Glutamatergic neuron (in vitro differentiated cells): ENCODE measurements at places on chromosomes 12 and 14. TPM values are rescaled to one million over a fixed set of nuclear protein-coding genes. Genes with fewer than 3 reads are reported as not detected.

- DNase-seq, result no peak
Measured at GRCh38 chr12:11822081-11822834, 172.8 kb downstream of the ETV6 start.

TSPAN19 gene
- 2.9 TPM for total RNA-seq

NGB gene
- 0.22 TPM for total RNA-seq

MYF5 gene
- not detected for total RNA-seq

DNA sequence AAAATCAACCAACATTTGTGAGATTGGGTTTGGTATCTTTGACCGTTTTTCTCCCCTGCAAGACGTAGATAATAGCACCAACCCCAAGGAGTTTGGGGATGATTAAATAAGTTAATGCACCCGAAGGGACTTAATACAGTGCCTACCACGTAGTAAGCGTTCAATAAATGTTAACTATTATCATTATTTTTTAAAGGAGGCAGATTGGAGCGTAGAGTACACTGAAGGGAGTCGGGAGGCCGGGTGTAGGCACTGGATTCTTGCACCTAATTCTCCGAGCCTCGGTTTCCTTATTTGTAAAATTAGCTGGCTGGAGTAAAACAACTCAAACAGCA is 367 bp upstream of the FRS2 start:
- no peak for DNase-seq

- peak; percentile 78 for DNase-seq
Measured at GRCh38 chr12:55072083-55072482, 52.3 kb downstream of the NEUROD4 start.

SLC25A47 gene
- total RNA-seq, result not detected

CCDC197 gene
- total RNA-seq, result not detected

DNA sequence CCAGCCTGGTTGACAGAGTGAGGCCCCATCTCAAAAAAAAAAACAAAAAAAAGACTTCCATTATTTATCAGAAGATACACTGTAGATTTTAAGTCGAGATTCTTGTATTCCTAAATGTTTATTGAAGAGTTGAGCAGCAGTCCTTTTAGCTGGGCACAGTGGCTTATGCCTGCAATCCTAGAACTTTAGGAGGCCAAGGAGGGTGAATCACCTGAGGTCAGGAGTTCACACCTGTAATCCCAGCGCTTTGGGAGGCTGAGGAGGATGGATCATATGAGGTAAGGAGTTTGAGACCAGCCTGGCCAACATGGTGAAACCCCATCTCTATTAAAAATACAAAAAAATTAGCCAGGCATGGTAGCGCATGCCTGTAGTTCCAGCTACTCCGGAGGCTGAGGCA is 57.6 kb downstream of the HEATR5A start:
- no peak for DNase-seq

DNA sequence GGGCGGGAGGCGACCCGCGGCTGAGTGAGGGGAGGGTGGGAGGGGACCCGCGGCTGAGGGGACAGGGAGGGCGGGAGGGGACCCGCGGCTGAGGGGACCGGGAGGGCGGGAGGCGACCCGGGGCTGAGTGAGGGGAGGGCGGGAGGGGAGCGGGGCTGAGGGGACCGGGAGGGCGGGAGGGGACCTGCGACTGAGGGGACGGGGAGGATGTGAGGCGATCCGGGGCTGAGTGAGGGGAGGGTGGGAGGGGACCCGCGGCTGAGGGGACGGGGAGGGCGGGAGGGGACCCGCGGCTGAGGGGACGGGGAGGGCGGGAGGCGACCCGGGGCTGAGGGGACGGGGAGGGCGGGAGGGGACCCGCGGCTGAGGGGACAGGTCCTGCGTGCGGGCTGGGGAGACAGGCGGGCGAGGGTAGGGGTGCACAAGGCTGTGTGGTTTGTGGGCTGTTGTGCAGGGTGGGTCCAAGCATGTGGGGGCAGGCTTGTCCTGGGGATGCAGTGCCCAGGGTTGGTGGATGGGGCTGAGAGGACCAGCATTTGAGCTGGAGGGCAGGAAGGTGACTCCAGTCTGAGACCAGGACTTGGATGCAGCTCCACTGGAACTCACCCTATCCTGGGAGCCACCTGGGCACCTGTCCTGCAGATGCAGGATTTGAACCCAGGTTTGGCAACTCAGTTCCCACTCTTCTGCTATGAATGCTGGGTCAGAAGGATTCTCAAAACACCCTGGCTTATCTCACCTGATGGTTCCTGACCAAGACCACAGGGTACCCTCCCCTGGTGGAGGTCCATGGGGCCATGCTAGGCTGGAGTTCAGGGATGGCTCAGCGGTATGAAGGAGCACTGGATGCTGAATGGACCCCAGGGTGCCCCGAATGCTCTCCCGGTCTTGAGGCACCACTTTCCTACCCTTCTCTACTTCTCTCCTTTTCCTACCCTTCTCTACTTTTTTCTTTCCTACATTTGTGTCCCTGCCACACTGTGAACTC is 9.4 kb downstream of the PLD4 start:
- peak; percentile 31 for DNase-seq

RND1 gene
- 1.8 TPM for total RNA-seq

NANOG gene
- 1.3 TPM for total RNA-seq

GRCh38 chr12:27523305-27523641 is 733 bp upstream of the PPFIBP1 start:
- no peak for DNase-seq

- no peak for DNase-seq
Measured at GRCh38 chr12:52358575-52359350, 8.5 kb downstream of the KRT85 start.

VWF gene
- total RNA-seq, result 0.37 TPM

DEPDC4 gene
- total RNA-seq, result 2.0 TPM

KRT77 gene
- not detected for total RNA-seq

GRCh38 chr14:69170839-69171238 is 17.9 kb upstream of the DCAF5 start:
- DNase-seq, result no peak

VDR gene
- total RNA-seq, result not detected

KRT72 gene
- not detected for total RNA-seq

- DNase-seq, result no peak
Measured at GRCh38 chr14:30751646-30752416, 122.5 kb upstream of the COCH start.

RD3L gene
- total RNA-seq, result not detected

- DNase-seq, result no peak
Measured at GRCh38 chr12:24360461-24360860, 411.0 kb upstream of the SOX5 start.

- no peak for DNase-seq
Measured at GRCh38 chr14:65302571-65303189, 109.8 kb upstream of the FUT8 start.

DNA sequence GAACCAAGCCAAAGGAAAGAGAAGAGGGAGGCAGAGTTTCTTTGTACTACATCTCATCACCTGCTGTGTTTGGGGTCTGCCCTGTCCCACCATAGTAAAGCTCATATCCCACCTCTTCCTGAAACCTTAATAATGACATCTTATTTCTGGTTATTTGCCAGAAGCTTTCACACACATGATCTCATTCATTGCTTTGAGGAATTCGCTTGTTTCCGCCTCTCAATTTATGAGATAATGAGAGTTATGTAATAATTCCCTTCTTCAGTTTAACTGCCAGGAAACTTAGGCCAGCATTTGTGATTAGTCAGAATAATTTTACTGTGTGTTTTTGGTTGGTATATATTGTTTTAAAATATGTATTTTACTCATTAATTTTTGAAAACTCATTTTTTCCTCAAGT is 205.2 kb downstream of the CACNA1C start:
- DNase-seq, result no peak

GRCh38 chr12:96874211-96874610 is 32.8 kb upstream of the NEDD1 start:
- DNase-seq, result no peak

DNA sequence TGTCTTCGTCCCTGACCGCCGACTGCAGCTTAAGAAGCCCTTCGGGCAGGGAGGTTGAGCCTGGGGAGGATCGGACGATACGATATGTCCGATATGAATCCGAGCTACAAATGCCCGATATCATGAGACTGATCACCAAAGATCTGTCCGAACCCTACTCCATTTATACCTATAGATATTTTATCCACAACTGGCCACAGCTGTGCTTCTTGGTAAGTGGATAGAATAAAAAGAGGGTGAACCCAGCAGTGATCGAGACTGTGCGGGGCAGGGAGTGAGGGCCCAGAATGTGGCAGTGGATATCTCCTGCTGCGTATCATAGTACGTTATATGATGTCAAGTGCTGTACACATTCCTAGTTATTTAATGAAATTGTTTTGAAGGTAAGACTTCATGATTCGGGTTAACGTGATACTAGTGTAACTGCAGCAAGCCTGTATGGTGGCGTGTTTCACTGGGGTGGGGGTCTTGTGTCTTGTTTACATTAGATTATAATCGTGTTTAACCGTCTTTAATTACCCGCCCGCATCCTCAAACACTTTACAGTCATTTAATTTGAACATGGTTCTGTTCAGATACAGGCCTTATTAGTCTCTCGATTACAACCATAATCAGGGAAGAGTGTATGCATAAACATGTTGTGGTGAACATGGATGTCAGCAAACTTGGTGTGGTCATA is 1.3 kb downstream of the NAA30 start:
- no peak for DNase-seq

PLEKHD1 gene
- total RNA-seq, result 1.3 TPM

DNA sequence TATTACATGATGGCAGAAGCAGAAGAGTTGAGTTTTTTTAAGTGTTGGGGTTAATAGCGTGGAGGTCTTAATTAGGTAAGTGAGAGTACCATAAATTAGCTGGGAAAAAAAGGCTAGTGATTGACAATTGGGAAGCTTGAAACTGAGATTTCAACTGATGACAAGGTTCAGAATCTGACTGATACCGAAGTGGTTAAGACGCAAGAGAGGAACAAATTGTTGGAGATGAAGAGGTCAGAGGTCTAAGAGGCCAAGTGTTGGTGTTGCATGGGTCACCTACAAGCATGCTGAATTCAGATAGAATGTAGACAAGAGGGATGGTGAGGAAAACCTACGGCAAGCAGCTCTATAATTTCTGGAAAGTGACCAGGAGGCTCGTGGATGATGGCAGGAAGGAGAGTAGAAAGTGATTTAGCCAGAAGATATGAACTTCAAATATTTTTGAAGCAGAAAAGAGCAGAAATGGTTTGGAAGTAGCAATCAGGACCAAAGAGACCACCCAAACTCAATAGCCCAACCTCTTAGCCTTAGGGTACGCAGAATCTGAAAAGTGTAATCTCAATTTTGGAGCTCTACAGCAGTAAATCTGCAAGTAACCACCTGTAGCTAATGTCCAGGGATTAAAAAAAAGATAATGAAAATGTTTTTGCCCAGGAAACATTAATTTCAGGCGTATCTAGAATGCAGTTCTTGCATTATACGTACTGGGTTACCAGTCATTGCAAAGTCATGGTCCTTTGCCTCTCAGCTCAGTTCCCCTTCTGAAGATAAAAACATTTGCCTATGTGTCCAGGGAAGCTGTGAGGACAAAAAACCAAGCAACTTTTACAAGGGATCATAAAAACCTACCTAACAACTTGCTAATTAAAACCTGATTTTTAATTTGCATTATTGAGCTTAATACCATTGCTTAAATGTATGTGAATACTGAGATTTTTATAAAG is 1.7 kb upstream of the TMPO start:
- no peak for DNase-seq

SOAT2 gene
- total RNA-seq, result not detected

GRCh38 chr14:38074081-38074480 is 133.6 kb upstream of the SSTR1 start:
- no peak for DNase-seq

HOXC10 gene
- not detected for total RNA-seq

SLC16A7 gene
- 11.2 TPM for total RNA-seq

- DNase-seq, result no peak
Measured at GRCh38 chr12:56261503-56262232, 3.5 kb upstream of the ANKRD52 start.
